ENCODE measurements at places on chromosomes 4 and X.

DNA sequence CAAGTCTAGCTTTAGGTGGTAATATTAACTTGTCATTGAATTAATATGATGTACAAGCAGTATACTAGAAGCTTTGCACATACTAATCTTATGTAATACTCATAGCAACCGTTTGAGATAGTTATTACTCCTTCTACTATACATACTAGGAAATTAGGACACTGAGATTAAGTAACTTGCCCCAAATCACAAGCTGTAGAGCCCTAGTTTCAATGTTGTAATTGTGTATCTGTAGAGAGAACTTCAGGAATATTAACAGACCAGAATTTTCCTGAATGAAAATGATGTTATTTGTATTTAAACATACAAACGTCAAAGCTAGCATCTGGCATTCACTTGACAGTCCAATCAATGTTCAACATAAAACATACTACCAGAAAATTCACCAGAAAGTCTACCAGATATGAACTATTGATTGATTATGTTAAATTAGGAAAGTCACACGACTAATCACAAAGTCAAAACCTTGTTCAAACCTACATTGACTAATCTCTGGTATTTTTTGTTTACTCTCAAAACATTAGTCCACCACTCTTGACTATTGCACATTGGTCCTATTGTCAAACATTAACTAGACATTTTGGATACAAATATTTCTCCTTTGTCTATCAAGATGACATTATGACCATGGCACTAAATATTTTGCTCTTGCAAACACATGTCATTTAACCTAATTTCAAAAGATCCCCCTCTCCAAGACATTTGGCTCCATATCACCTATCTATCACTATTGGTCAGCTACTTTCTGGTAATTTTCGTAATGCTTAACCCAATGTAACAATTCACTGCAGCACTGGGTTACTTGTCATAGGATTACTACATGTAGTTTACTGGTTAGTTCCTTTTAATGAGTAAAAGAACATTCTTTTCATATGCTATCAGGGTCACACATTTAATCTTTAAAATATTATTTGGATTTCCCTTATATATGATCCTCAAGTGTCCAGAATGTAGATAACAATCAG is 100.7 kb downstream of the GPC3 start:
- DNase-seq = no peak

- no peak for DNase-seq
These were observed 35.1 kb upstream of the NPY2R start for GRCh38 chr4:155173371-155173770.

DNA sequence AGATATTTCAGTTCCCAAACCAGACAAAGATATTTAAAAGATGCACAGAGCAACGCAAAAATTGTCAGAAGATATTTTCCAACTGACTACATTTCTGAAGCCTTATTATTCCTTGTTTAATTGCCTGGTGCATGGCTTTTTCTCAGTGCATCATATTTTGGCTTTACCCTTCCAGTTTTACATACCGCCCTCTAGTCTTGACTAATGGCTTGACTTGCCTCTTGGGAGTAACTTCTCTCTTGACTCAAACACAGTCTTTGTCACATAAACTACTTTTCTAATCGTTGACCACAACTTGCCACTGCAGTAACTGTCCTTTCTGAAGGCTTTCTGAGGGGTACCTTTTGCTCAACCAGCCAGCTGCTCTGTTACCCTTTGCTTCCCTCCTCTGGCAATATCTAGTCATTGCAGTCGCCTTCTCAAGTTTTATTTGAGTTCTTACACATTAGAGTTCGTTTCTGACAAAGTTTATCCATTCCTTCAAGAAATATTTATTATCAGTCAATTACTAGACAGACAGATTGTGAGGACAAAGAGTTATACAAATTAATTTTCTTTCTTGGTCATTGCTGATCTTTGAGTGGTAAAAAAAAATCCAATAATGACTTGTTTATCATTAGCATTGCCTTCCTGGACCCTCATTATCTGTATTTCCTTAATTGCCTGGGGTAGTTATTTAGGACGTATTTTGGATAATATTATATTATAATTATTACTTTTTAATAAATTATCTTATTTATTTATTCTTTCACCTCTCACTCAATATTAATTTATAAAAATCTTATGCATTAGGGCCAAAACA is 506.9 kb upstream of the PCDH10 start:
- DNase-seq = no peak

- DNase-seq = no peak
These were observed 18.1 kb downstream of the NELFA start for GRCh38 chr4:1990676-1991075.

DNA sequence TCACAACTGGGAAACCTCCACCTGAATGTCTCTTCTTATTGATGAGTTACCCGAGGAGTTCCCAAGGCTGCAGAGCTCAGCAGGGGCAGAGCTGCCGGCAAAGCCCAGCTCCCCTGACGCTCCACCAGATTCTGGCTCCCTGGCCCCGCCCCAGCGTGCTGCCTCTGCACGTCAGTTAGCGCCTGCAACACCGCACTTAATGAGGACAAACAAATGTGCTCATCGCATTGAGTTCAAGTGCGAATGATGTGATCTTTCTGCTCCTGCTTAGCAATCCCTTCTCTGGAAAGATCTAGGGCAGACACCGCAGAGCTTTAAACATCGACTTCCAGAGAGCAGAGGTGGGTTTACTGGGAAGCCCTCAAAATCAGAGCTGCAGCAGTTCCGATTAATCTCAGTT is 55.5 kb upstream of the FBXW7 start:
- no peak for DNase-seq

- no peak for DNase-seq
These were observed 105.7 kb upstream of the PRPS2 start for GRCh38 chrX:12685541-12685940.

DNA sequence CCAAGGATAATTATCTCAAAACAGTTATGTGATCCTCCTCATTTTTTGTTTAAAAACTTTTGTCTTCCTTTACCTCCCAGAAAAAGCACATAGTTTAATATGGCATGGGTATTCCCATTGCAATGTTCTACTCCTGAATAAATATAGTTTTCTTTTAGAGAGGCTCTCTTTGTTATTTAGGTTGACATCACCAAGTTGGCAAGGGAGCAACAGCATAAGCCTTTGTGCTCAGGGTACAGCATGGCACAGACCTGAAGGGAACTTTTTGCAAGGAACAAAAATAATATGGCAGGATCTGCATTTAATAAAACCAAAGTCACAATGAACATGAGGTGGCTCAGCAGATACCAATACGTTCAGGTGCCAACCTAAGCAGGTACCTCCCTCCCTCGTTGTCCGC is 47.1 kb upstream of the NPY2R start:
- DNase-seq = no peak

DNA sequence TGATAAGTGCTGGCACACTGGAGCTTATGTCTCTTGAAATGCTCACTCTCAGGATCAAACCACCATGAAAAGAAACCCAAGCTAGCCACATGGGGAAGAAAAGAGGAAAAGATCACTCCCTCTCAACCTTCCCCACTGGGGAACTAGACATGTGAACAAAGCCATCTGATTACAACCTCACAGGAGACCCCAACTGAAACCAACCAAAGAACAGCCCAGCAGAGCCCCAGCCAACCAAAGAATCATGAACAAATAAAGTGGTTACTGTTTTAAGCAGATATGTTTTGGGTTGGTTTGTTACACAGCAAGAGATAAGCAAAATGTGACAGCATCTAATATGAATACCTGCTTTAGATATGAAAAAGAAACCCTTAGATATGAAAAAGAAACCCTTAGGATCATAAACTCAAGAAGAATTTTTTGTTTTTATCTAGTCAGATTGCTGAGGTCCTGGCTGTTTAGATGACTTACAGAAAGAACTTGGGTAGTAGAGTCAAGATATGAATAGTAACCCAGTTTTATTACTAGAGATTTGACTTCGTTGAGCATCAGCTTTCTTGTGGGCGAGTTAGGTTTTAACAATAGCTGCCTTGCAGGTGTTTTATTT is 23.7 kb upstream of the TLR7 start:
- no peak for DNase-seq

DNA sequence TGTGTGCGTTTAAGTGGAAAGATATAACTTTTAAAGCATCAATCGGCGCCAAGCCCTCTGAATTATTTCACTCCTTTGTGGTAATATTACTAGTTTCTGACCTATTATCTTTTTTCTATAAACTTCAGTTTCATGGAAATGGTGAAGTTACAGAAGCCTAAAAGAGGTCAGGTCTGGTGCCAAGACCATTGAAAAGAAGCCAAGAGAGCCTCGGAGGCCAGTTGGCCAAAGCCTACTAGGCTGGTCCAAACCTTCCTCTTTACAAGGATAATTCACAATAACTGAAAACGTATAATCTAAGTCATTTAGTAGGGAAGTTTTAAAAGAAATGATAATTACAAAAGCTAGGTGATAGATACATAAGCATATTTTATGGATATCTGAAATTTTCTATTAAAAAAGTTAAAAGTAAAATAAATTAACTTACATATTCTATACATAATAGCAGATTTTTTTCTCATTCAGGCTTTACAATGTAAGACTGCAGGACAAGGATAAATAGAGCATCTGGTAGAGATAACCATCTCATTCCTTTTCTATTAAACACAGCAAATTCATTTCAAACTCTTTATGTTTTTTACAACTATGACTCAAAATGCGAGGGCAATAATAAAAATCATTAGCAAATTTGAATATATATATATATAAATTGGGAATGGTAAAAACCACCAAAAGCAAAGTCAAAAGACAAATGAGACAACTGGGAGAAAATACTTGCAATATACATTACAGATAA is 49.2 kb downstream of the WDFY3 start:
- DNase-seq = no peak

GRCh38 chr4:3243136-3243780 is 5.7 kb upstream of the MSANTD1 start:
- DNase-seq = peak; percentile 8

DNA sequence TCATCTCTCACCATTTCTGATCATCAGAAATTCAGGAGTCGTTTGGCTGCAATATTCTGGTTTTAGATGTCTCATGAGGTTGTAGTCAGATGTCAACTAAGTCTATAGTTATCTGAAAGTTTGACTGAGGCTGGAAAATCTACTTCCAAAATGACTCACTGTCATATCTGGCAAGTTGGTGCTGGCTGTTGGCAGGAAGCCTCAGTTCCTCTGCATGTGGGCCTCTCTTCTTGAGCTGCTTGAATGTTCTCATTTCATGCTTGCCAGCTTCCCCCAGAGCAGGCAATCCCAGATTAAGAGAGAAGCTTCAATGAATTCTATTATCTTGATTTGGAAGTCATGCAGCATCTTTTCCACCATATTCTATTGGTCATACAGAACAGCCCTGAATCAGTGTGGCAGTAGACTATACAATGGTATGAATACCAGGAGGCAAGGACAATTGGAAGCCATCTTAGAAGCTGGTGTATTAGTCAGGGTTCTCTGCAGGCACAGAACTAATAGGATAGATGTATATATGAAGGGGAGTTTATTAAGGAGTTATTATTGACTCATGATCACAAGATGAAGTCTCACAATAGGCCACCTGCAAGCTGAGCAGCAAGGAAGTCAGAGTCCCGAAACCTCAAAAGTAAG is 46.8 kb upstream of the ELF2 start:
- no peak for DNase-seq

- DNase-seq = no peak
These were observed 57.1 kb upstream of the DDX3X start for GRCh38 chrX:41276661-41277506.

DNA sequence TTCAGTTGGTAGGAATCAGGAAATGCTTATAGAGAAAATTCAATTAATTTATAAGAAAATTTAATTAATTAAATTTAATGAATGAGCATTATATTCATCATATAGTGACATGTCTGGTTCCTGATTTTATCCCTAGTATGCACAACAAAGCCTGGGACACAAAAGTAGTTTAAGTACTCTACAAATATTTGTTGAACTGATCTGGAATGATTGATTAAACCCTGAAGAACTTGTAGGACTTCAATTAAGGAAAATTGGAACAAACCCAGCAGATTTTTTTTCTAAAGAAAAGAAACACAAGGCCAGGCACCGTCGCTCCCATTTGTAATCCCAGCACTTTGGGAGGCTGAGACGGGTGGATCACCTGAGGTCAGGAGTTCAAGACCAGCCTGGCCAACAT is 4.5 kb upstream of the APELA start:
- no peak for DNase-seq

- no peak for DNase-seq
These were observed 332.4 kb downstream of the BCOR start for GRCh38 chrX:39765327-39765726.

DNA sequence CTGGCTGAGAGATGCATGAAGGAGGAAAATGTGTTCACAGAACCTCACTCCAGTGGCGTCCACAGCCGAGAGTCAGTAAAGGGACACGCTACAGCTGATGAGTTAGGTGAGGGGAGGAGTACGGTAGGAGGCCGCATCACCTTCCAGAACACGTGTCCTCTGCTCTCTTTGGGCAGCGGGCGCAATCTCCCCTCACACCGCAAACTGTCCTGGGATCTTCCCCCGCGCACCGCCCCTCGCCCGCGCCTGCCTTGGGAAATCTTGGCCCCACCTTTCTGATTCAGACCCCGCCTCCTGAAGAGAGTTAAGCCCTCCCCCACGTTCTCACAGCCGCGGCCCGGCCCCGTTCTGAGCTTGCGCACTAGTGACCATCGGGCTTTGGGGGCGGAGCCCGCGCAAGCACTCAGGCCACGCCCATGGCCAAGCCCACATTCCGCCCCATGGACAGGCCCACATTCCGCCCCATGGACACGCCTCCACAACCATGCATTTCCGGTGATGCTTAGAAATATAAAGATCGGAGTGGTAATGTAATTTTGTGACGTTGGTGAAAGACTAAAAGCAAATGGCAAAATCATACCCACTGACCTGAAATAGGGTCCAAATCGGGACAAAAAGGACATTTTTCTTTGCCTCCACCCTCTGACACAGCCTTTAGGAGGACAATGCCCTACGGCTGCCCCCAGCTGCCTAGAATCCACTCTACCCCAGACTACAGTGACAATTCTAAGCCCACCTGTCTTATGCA is 13.3 kb downstream of the SMIM10 start:
- DNase-seq = peak; percentile 87

DNA sequence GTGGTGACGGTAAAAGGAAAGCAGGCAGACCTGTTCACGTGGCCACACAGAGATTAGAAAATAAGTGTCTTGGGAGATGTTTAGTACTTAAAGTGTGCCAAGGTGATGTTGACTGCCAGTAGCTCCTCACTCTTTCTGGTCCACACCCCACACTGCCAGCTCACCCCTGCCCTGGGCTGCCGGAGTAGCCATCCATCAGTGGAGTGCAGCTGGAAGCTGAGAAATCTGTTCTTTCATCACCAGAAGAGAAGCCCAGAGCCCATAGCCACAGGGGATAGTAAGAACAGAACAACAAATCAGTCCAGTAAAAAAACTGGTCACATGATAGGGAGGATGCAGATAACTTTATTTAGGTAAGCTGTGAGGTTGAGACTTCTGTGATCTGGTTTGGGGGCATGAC is 64.1 kb downstream of the WWC2 start:
- DNase-seq = no peak

- DNase-seq = peak; percentile 25
These were observed 6.9 kb upstream of the WDR1 start for GRCh38 chr4:10123227-10124101.

- no peak for DNase-seq
These were observed 20.5 kb downstream of the COMMD8 start for GRCh38 chr4:47442980-47443379.
